ENCODE measurements at places on chromosomes 11 and 22. TPM values are rescaled to one million over a fixed set of nuclear protein-coding genes. Genes with fewer than 3 reads are reported as not detected.

Gene OR8G5
- total RNA-seq: not detected

Gene PTS
- 24.9 TPM for total RNA-seq

Gene HOATZ
- total RNA-seq: not detected

Gene PANX3
- total RNA-seq: not detected

Gene CTSF
- 36.7 TPM for total RNA-seq

Gene OR5T1
- not detected for total RNA-seq

Gene LZTR1
- total RNA-seq: 11.8 TPM

Gene RHOD
- 47.5 TPM for total RNA-seq

Gene BIK
- 0.89 TPM for total RNA-seq

Gene SAA1
- total RNA-seq: 0.63 TPM

Gene INSC
- not detected for total RNA-seq

Gene SAA4
- not detected for total RNA-seq

Gene TMPRSS4
- total RNA-seq: 0.12 TPM

Gene ELFN2
- 7.6 TPM for total RNA-seq
